ENCODE measurements at places on chromosomes 5 and 9.

DNA sequence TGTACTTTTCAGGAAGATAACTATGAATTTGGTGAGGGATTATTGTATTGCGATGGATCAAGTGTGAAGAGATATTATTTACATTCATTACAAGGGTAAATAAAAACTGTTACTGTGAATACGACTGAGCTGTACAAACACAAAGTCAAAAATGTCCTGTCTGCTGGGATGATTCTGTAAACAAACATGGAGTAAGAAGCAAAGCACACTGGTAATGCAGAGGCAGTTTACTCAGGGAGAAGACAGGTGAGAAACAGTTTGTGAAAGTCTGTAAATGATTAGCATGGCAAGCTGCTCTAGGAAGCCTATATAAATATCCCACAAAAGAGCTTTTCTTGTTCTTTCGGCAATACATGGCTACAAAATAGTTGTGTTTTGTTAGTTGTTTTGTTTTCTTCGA, 115.4 kb upstream of the GNA14 start:
- DNase-seq = no peak

GRCh38 chr5:123122273-123122672, 33.2 kb downstream of the PRDM6 start:
- no peak for DNase-seq

DNA sequence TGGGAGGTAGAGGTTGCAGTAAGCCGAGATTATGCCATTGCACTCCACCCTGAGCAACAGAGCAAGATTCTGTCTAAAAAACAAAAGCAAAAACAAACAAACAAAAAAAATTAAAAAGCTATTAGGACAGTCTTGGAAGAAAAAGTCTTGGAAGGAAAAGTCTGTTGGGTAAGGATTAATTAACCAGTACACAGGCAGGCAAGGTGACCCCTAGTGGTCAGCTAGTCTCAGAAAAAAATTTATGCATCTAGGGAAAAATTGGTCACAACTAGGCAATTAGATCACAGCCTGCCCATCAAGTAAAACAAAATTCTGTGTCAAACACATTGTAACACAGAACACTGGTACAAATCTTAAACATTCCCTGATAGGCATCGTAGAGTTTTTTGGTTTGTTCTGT, 6.7 kb upstream of the ANKRD18B start:
- peak; percentile 55 for DNase-seq

GRCh38 chr9:1120500-1121165, 70.5 kb downstream of the DMRT2 start:
- DNase-seq = no peak

DNA sequence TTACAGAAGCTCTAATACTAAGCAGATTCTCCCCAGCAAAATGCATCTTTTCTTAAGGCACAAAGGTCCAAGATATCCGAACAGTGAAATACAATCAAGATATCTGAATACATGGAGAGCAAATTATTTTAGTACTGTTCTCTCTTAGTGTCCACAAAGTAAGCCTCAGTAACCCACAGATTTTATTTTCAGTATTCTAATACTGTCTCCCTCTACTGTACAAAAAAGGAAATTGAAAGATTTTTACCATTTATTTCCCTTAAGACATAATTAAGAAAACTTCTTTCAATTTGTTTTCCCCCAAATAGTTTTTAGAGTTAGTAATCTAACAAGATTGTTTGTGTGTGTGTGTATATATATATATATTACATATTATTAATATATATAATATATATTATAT, 24.7 kb upstream of the NOL6 start:
- peak; percentile 42 for DNase-seq

DNA sequence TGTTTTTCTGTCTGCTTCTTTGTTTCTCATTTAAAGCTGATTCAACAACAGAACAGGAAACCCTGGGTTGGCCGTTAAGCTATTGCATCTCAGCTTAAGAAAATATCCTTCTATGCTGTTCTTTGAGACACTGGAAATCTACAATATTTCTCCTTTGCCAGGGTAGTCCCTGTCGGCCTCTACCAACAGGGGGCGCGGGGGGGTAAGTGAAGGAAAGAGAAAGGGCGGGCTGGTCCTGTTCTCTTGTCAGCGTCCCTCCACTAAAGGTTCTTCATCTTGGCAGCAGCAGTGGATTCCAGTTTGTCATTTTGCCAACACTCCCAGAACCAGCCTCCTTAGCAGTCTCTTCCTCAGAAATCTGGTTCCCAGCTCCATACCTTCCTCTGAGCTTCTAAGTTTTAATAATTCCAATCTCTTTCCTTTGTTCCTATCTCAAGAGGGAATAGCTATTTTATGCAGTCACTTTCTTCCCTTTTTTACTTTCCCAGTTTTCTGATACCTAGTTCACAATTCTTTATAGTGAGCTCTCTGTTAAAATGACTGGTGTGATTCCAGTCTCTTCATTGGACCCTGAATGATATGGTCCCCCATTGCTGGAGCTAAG, 222.3 kb downstream of the GLIS3 start:
- DNase-seq = peak; percentile 16

- DNase-seq = no peak
These were observed 403.0 kb downstream of the ARHGEF28 start for GRCh38 chr5:74028976-74029375.

- no peak for DNase-seq
These were observed 29.7 kb upstream of the CATSPER3 start for GRCh38 chr5:134938030-134938429.

DNA sequence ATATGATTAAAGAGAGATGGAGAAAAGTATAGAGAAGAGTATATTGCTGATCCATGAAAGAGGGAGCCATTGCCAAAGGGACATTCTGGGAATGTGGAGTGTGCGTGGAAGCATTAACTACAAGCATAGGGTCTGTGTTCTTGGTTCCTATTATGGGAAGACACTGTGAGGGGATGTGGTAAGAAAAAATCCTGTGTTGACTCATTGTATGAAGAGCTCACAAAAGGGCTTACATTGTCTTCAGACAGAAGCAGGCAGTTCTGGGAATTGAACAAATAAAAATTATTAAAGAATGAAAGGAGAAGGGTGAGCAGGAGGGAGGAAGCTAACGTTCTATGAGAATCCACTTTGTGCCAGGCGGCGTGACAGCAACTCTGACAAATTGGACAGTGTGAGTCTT, 250.4 kb upstream of the CHD1 start:
- no peak for DNase-seq

DNA sequence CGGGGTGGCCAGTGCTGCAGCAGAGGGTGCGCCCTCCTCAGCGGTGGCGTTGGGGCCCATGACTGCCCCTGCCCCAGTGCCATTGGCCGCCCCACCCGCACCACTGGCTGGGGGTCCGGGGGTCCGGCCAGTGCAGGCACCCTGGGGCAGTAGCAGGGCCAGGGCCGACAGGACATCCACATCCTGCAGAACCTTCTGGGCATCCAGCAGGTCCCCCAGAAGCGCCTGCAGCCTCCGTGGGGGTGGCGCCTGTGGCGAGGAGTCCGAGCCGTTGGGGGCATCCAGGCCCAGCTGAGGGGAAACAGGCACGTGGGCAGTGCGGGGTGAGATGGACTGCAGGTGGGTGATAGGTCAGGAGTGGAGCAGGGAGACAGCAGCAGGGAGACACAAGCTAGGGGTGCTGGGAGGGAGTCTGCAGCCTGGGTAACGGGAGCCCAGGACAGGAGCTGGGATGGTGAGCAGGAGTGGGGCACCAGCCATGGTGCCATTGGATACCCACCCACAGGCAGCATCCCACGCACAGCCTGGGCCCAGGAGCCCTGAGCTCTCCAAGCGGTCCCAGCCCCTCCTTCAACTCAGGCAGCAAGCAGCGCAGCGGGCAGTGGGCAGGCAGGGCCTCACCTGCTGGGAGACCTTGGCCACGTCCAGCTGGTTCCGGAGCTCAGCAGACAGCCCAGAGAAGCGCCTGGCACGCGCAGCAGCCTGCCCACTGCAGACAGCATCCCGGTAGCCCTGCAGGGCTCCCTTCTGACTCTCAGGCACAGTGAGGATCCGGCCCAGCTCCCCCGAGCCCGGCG, 7.1 kb downstream of the ABCA2 start:
- DNase-seq = no peak

DNA sequence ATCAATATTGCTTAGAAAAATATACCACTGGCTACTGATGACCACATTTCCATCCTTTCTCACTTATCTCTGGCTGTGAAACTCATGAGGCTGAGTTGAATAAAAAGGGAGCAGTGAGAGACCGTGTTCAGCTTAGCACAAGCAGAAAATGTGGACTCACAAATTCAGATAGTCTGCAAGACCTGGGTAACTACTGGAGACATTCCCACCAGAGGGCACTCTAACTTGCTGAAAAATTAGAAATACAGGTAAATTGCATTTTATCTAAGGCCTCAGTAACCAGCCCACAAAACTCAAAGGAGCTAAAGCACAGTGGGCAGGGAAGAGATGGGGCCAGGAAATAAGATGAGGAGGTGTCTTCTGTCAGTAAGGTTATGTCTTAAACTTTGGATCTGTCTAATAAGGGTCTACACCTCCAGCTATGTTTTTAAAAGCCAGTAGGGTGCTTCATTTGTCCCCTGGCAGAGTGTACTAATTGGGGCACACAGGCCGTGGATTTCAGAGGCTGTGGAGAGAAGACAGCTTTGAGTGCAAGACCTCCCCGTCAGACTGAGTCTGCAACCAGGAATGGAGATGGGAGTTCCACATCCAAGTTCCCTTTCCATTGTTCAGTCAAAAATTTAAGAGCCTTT, 8.7 kb upstream of the NDUFB6 start:
- DNase-seq = peak; percentile 77

DNA sequence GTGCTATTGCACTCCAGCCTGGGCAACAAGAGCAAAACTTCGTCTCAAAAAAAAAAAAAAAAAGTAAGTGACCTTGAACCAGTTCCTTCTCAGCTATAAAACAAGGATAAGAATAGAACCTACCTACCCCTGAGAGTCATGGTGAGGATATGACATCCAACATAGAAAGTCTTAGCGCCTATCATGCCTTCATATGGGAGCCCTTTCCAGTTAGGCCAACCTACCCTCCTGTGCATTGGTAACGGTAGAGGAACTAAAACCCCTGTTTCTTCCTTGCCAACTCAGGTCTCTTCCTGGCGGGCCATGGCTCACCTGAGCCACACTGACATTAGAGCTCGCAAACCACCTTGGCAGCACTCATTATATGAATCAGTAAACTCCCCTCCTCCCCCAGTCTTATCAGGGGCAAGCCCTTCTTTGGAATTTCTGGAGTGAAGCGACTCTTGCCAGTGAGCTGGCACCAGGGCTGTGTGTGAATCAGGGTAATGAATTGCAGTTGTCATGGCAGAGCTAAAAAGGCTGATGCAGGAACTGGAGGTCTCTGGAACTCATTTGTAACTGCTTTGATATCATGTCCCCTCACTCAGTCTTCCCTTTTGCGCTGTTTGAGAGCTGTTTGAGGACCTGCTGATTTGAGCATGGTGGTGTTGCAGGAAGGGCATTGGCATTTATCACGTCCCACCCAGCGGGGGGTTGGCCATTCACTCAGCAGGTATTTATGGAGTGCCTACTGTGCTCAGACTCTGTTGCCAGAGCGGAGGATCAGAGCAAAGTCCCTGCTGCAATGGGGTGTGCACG, 10.3 kb downstream of the WWC1 start:
- DNase-seq = no peak

DNA sequence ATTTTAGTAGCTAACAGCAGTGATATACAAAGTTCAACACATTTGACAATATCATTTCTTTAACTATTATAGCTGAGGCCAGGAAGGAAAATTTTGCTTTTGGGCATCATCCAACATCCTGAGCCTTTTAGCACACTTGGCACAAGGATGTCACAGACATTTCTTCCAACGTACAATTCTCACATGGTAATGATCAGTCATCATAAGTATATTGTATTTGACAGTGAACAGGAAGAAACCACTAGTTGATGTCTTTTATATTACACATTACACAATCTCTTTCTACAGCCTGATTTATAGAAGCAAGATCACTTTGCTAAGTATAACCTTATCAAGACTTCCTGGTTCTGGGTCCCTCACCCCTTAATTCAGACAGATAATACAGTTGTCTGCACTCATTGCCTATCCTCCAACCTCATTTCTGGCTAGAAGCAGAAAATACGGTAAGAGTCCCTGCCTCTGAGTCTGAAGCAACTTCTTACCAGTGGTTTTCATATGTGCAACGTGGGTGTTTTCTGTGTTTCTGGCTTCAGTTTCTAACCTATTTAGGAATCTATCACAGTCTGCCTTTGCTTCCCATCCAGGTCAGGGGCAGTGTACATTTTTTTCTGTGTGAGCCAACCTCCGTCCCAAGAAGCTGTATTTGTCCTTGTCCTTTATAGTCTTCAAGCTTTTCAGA, 167.8 kb downstream of the PAM start:
- no peak for DNase-seq

DNA sequence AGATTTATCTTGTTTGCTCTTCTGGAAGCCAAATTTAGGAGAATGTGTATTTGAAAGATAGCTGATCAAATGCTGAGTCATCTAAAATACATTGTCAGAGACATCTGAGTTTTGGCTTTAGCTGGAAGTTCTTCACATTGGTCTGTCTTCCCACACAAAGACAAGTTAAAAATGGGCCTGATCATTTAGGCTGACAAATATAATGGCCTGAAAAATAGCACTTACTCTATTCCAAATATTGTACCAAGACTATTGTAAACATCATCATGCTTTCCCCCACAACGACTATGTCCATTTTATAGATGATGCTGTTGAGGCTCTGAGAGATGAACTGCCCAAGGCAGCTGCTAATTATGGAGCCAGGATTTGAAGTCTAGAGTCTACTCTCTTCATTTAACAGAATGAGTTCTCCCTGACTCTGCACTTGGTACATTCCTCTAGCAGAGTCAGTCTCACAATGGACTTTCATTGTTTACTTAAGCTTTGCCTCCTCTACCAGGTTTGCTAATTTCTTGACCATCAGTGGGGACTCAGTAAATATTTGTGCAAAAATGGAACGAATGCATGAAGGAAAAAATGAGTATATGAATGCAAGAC, 619.4 kb upstream of the KLF4 start:
- DNase-seq = peak; percentile 63

GRCh38 chr9:90665072-90665471, 22.4 kb upstream of the DIRAS2 start:
- DNase-seq = no peak

DNA sequence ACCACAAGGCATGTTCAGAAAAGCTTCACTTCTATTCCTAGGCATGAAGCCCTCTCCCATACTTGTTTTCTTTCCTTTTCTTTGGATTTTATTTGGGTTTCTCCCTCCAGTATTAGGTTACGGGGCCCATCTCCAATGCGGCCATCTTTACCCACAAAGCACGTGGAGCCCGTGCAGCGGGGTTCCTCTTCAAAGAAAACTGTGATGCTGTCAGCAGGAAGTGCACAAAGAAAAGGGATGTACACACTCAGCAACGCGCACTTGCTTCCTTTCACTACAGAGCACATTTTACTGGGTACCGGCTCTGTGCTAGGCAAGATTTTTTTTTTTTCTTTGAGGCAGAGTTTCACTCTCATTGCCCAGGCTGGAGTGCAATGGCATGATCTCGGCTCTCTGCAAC, 106.6 kb downstream of the COL23A1 start:
- no peak for DNase-seq
